Non-pigmented ciliary epithelial cell (primary cell): ENCODE measurements at places on chromosomes 4 and X.

DNA sequence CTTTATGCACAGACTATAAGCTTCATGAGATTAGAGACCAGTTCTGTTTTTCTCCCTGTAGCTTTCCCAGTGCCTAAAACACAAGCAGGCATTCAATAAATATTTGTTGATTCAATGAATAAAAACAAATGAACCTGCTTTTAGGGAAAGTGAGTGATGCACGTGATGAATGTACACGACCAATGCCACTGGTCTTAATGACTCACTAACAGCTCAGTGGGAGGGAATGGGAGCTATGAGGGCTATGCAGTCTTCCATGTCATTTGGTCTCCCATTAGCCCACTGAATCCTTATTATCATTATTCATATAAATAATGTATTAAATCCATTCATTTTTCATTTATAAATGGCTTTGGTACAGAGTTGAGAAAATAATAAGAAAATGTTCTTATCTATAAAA, 247.4 kb downstream of the FBXO8 start:
- DNase-seq: no peak

GRCh38 chr4:21768349-21769310, 179.9 kb downstream of the KCNIP4 start:
- DNase-seq: peak; percentile 43

GRCh38 chr4:86155766-86156165, 204.1 kb downstream of the MAPK10 start:
- DNase-seq: no peak

GRCh38 chr4:48296365-48296764, 26.7 kb upstream of the TEC start:
- no peak for DNase-seq

DNA sequence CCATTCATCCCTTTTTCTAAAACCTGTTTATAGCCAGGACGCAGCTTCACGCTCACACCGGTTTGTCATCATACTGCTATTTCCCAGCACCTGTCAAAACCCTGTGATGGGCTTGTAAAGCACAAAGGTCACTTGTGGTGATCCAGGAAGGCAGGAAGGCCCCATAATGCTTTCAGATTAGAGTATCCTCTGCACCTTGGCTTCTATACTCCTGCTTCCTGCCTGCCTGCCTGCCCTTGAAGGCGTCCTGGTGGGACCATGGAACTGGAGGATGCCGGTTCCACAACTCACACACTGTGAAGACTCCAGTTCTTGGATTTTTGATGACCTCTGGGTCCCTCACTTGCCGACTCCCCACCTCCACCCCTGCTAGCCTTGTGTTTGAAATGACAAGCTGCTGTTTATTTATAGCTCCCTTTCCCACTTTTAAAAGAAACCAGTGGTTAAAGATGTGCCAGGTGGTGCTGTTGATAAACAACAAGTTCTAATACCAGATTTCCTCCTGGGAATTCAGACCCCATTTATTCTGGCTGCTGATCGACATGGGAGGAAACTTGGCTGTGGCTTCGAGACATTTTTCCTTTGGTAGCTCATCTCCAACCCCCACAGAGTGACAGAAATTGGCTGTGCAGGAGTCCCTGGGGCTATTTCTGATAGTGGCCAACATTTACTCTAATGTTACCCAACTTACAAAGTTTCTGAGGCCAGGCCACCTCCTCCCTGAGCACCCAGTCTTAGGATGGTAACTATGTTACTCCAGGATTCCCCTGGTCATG, 211.5 kb downstream of the KDR start:
- no peak for DNase-seq
